ENCODE measurements at places on chromosomes 7 and 10.

- H3K27ac ChIP-seq = no peak overlapping the region
- DNase-seq = no peak
- H3K4me1 ChIP-seq = no peaks in the 10 kb centered on the region
- no peak overlapping the region for H3K4me3 ChIP-seq
- no peaks in the 10 kb centered on the region for H3K27me3 ChIP-seq
Observed at GRCh38 chr7:17854261-17855047, 85.8 kb downstream of the SNX13 start.

GRCh38 chr10:30093303-30093950 is 34.0 kb upstream of the JCAD start:
- H3K4me3 ChIP-seq = no peak overlapping the region
- H3K36me3 ChIP-seq = no peaks in the 10 kb centered on the region
- no peaks in the 10 kb centered on the region for H3K4me1 ChIP-seq
- DNase-seq = no peak
- no peak overlapping the region for H3K27ac ChIP-seq

DNA sequence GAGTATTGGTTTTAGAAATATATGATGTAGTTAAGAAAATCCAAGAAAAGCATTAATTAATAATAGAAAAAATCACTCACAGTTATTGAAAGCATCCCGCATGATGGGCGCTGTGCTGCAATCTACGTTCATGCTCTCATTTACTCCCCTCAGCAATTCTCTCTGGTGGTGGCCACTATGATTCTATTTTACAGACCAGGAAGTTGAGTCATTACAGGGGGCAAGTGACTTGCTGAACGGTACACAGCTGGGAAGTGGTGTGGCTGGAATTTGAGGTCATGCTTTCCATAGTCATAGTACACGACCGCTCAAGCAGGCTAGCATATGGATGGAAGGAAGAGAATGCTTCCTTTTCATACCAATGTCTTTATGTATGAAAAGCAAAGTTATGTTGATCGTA is 117.4 kb downstream of the TES start:
- H3K27ac ChIP-seq = no peak overlapping the region
- H3K27me3 ChIP-seq = no peaks in the 10 kb centered on the region
- H3K4me1 ChIP-seq = no peaks in the 10 kb centered on the region
- no peak overlapping the region for H3K4me3 ChIP-seq
- DNase-seq = no peak

DNA sequence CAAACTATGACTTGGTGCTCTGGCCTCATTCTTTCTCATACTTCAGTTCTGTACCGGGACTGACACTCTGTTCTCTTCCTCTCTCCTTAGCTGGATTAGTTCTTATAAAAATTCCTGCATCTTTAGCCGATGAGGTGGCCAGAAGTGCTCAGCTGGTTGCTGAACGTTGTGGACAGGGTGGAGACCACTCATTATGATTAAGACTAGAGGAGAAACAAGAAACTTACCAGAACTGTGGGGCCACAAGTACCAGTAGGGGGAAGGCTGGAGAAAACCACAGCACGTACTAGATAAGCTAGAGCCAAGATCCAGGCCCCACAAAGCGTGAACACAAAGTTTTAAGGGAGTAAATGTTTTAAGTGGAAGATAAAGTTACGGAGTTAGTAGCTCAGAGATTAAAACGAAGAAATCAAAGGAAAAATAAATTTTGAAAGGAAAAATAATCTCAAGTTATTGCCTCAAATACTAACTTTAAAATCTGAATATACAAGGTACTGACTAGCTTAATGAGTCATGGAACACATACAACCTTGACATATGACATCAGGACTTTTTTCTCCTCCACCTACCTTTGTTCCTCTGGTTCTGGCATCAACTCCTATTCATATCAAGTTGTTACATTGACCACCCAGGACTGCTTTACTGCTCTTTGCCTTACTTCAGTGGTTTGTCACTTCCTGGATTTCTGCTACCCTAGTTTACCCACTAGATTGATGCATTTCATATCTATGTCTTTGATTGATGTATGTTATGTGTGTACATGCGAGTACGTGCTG is 469.0 kb downstream of the TFEC start:
- H3K27ac ChIP-seq = no peak overlapping the region
- no peaks in the 10 kb centered on the region for H3K36me3 ChIP-seq
- H3K4me3 ChIP-seq = no peak overlapping the region
- H3K27me3 ChIP-seq = no peaks in the 10 kb centered on the region

- H3K27me3 ChIP-seq = no peaks in the 10 kb centered on the region
- H3K36me3 ChIP-seq = no peaks in the 10 kb centered on the region
- H3K4me1 ChIP-seq = no peaks in the 10 kb centered on the region
- peak; percentile 7 for DNase-seq
- H3K4me3 ChIP-seq = no peak overlapping the region
Observed at GRCh38 chr10:130899856-130900255, 411.7 kb downstream of the TCERG1L start.

DNA sequence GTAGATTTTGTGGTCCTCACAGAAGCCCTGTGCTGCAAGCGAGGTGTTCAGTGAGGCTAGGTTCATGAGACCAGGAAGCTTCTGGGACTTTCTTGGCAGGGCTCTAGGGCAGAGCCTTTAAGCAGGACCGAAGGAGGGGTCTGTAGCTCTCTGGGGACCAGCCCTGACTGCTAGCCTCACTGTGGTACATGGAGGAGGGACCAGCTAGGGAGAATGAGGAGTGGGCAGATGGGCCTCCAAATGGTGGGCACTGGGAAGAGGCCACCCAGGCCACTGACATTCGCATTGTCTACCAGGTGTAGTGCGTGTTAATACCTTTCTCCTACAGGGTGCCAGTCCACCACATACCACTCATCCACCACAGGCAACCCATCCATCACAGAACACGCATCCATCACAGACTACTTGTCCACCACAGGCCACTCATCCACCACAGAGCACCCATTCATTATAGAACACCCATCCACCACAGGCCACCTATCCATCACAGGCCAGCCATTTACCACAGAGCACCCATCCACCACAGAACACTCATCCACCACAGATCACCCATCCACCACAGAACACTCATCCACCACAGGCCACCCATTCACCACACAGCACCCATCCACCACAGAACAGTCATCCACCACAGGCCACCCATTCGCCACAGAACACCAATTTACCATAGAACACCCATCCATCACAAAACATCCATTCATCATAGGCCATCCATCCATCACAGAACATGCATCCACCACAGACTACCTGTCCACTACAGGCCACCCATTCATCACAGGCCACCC is 31.6 kb upstream of the ZNF488 start:
- H3K4me1 ChIP-seq = no peaks in the 10 kb centered on the region
- DNase-seq = no peak
- H3K27ac ChIP-seq = no peak overlapping the region
- no peaks in the 10 kb centered on the region for H3K36me3 ChIP-seq
- H3K4me3 ChIP-seq = no peak overlapping the region

DNA sequence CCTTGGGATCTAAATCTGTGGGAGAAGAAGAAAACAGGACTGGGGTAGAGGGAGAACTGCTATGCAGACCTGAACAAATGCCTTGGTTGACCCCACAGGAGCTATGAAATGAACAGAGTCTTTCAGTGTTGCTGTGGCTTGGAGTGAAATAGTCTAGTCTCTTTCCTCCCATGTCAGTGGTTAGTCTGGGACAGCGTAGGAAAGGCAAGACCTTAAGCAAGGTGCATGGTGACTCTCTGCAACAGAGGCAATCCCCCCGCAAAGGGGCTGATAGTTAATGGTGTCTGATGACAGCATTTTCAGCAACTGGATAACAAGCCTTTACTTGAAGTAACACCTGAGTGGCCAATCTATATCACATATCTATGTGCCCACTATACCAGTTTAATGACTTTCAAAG is 62.3 kb downstream of the ARL4A start:
- no peaks in the 10 kb centered on the region for H3K27me3 ChIP-seq
- no peak overlapping the region for H3K27ac ChIP-seq
- no peaks in the 10 kb centered on the region for H3K4me1 ChIP-seq
- H3K4me3 ChIP-seq = no peak overlapping the region

- H3K27me3 ChIP-seq = no peaks in the 10 kb centered on the region
- no peaks in the 10 kb centered on the region for H3K4me1 ChIP-seq
- no peak for DNase-seq
- H3K4me3 ChIP-seq = no peak overlapping the region
- peak overlapping the region; percentile 19 for H3K27ac ChIP-seq
Observed at GRCh38 chr10:5632446-5632845, 33.9 kb downstream of the ASB13 start.

GRCh38 chr10:11437391-11438142 is 173.9 kb downstream of the USP6NL start:
- no peaks in the 10 kb centered on the region for H3K4me1 ChIP-seq
- H3K27ac ChIP-seq = no peak overlapping the region
- H3K4me3 ChIP-seq = no peak overlapping the region
- no peak for DNase-seq

DNA sequence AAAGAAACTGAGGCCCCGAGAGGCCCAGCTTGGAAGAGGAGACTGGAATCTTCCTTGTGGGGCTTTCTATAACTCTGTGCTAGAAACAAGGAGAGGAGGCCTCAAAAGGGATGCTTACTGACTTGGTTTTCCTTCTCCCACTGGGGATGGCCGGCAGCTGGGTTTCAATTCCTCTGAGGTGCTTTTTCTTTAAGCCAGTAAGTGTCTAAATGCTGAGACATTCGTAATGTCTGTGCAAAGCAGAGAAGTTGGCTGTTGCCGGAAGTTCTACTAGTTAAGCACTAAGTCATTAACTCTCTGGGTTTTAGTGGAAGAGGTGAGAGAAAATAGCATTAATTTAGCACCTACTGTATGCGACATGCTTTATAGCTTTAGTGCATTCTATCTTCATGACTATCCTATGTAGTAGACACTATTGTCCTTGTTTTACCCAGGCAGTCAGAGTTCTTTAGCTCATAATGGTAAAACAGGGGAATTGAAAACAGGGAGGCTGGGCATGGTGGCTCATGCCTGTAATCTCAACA is 135.2 kb downstream of the RGS10 start:
- peaks cover 3% of the 10 kb centered on the region for H3K4me1 ChIP-seq
- H3K36me3 ChIP-seq = no peaks in the 10 kb centered on the region
- no peak for DNase-seq
- H3K4me3 ChIP-seq = no peak overlapping the region

GRCh38 chr7:20696002-20696605 is 80.6 kb downstream of the ABCB5 start:
- H3K27ac ChIP-seq = no peak overlapping the region
- no peaks in the 10 kb centered on the region for H3K4me1 ChIP-seq
- no peaks in the 10 kb centered on the region for H3K36me3 ChIP-seq
- no peaks in the 10 kb centered on the region for H3K27me3 ChIP-seq

- DNase-seq = peak; percentile 80
- no peaks in the 10 kb centered on the region for H3K36me3 ChIP-seq
- no peak overlapping the region for H3K27ac ChIP-seq
Observed at GRCh38 chr10:103265717-103266329, 11.1 kb upstream of the INA start.

DNA sequence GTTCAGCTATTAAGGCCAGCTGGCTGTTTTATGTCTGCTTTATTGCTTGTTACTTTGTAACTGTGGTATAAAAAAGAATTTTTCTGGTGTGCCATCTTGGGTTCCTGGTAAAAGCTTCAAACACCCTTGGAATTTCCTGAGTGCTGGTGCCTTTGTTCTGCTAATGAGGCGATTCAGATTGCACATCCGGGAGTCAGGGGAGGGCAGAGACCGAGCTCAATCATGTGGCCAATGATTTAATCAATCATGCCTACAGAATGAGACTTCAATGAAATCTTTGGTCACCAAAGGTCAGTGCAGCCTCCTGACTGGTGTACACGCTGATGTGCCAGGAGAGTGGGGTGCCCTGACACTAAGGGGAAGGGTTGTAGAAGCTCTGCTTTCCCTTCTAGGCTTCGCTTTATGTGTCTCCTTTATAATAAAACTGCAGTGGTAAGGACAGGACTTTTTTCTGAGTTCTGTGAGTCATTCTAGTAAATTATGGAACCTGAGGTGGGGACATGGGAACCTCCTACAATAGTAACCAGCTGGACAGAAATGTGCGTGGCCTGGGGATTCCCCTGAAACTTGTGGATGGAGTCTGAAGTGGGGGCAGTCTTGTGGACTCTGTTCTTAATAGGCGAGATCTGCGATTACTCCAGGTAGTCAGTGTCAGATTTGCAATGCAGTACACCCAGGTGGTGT is 69.4 kb upstream of the OGDHL start:
- H3K36me3 ChIP-seq = peaks cover 10% of the 10 kb centered on the region
- no peaks in the 10 kb centered on the region for H3K27me3 ChIP-seq
- H3K4me1 ChIP-seq = no peaks in the 10 kb centered on the region
- DNase-seq = no peak
- no peak overlapping the region for H3K4me3 ChIP-seq
- H3K27ac ChIP-seq = no peak overlapping the region

- no peak overlapping the region for H3K4me3 ChIP-seq
- no peaks in the 10 kb centered on the region for H3K27me3 ChIP-seq
- DNase-seq = no peak
- no peaks in the 10 kb centered on the region for H3K4me1 ChIP-seq
Observed at GRCh38 chr10:123478116-123478515, 188.0 kb upstream of the GPR26 start.

DNA sequence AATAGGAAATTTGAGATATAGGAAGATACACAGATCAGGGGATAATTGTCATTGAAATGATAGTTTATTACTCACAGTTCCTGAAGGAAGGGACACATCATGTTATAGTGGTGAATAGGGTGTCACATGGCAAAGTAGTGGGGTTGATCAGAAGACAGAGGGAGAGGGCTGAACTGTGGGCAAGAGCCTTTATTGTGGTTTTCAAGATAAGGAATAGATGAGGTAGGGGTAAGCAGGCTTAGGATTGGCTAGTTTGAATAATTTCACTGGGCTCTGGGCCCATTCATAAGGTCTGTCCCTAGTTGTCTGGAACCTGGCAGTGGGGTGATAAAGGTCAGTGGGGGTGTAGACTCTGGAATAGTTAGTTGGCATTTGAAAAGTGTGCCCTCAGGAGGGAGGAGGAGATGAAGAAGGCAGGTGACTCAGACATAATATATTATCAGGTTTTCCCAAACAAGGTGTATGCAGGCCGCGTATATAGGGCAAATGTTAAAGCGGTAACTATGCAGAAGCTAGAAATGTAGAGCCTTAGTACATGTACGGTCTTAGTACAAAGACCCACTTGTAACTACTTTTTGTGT is 18.5 kb downstream of the FGL2 start:
- H3K4me1 ChIP-seq = peaks cover 17% of the 10 kb centered on the region
- DNase-seq = no peak
- no peak overlapping the region for H3K4me3 ChIP-seq
- no peaks in the 10 kb centered on the region for H3K36me3 ChIP-seq
- H3K27me3 ChIP-seq = no peaks in the 10 kb centered on the region

DNA sequence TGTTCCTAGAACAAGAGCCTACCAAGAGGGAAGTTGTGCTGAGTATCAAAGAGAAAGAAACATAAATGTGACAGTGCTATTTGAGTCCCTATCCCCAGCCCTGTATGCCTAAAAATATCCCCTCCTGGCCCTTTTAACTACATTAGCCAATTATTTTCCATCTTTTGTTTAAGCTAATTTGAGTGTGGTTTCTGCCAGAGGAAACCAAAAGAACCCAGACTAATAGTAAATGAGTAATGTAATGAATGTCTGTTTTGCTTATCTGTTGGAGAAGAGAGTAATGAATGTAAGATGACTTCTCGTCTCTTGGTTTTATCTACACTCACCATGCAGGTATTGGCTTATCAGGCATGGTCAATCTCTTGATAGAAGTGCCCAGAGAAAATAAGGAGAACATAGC is 134.4 kb upstream of the CDK1 start:
- no peaks in the 10 kb centered on the region for H3K27me3 ChIP-seq
- no peak overlapping the region for H3K4me3 ChIP-seq
- H3K36me3 ChIP-seq = no peaks in the 10 kb centered on the region
- H3K4me1 ChIP-seq = no peaks in the 10 kb centered on the region
- DNase-seq = no peak
- H3K27ac ChIP-seq = no peak overlapping the region

- peak overlapping the region; percentile 99 for H3K27ac ChIP-seq
- H3K27me3 ChIP-seq = no peaks in the 10 kb centered on the region
- peaks cover 57% of the 10 kb centered on the region for H3K4me1 ChIP-seq
- DNase-seq = no peak
- H3K4me3 ChIP-seq = no peak overlapping the region
Observed at GRCh38 chr10:32054094-32054493, 2.1 kb downstream of the KIF5B start.

All from adrenal gland (tissue), 19 donors.